Panc1 (cell line): ENCODE measurements at places on chromosomes 6 and 20. TPM values are rescaled to one million over a fixed set of nuclear protein-coding genes. Genes with fewer than 3 reads are reported as not detected.

GRCh38 chr6:454148-454991, 62.8 kb downstream of the IRF4 start:
- DNase-seq, result no peak

GRCh38 chr20:53748821-53749421, 155.3 kb upstream of the ZNF217 start:
- no peak for DNase-seq

Gene RAD21L1
- total RNA-seq, result 1.0 TPM

DNA sequence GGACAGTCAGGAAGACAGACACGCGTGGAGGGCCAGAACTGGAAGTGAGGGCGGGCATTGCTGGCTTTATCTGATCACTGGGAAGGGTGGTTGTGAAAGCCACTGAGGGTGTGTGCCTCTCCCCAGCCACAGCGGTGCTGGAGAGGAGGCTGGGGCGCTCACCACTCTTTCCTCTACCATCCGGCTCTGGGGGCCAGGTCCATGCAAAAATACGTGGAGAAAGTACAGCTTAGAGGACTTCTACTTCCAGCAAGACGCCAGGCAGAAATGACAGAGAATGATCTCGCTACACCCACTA, 148.8 kb upstream of the RPS6KA2 start:
- no peak for DNase-seq

GRCh38 chr20:52150440-52151258, 40.9 kb downstream of the ZFP64 start:
- DNase-seq, result peak; percentile 64

Gene NKX2-2
- total RNA-seq, result not detected

- no peak for DNase-seq
Observed at GRCh38 chr20:25341716-25342680, 48.6 kb downstream of the ABHD12 start.

GRCh38 chr6:136230219-136230853, 19.8 kb downstream of the MTFR2 start:
- DNase-seq, result no peak

- DNase-seq, result no peak
Observed at GRCh38 chr6:160426136-160426535, 78.0 kb downstream of the SLC22A3 start.

Gene PCSK2
- not detected for total RNA-seq

DNA sequence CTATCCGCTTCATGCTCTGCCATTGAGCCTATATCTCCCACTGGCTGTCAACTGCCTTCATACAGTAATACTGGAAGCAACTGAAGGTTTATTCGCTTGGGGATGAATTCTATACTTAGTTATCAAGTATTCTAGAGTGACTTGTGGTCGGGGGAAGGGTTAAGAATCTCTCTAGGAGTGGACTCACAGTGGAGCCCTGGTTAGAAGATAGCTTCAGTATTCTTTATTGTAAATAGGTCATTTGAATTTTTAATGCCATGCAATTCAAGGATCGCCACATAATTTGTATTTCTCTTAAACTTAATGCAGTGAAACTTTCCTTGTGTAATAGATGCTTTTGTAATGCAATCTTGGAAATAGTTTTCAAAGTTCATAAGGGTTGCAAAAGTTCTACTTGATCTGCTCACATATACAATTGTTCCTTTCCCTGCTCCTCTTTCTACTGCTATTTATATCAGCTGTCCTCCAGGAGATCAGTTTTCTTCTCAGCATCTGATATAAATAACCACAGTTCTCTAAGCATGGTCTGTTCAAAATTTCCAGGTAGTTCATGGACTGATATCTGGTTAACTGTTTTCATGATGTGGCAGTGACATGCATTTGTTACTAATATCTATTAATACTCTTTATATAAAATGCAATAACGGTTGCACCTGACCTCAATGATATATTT, 120.3 kb downstream of the KCNQ5 start:
- DNase-seq, result no peak

Gene ZC2HC1B
- not detected for total RNA-seq

DNA sequence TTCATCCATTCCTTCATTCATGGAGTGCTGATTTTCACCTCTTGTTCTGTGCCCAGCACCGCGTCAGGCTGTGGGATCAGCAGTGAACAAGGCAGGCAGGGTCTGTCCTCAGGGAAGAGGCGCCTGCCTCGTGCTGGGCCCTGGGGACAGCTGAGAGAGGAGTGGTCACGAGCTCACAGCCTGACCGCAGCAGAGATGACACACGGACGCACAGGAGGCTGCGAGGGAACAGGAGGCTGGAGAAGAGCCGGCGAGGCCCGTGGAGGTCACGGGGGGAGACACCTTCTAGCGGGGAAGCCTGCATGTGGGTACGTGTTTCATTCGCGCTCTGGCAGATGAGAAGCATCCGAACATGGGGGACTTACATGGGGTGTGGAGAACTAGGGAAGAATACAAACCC, 27.5 kb downstream of the PXDC1 start:
- no peak for DNase-seq

Gene ACSS1
- 32.2 TPM for total RNA-seq

- DNase-seq, result no peak
Observed at GRCh38 chr20:50555662-50556061, 45.5 kb downstream of the PTPN1 start.

- DNase-seq, result no peak
Observed at GRCh38 chr6:151698931-151699700, 108.4 kb upstream of the ESR1 start.

DNA sequence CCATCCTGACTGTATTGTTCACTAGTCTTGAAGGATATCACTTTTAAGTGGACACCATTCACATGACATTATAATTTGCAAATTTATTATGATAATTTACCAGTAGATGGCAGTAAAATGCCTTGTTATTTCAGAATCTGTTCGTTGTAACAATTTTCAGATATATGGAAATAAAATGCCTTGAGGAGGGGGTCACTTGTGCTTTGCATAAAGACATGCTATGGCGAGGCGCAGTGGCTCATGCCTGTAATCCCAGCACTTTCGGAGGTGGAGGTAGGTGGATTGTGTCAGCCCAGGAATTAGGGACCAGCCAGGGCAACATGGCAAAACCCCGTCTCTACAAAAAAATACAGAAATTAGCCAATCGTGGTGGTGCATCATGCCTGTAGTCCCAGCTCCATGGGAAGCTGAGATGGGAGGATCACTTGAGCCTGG, 9.0 kb upstream of the NCOA6 start:
- peak; percentile 22 for DNase-seq

Gene BPIFB1
- 0.10 TPM for total RNA-seq

Gene CDC40
- total RNA-seq, result 37.0 TPM

Gene SLC17A3
- total RNA-seq, result not detected

Gene SLC16A10
- 0.18 TPM for total RNA-seq

- DNase-seq, result no peak
Observed at GRCh38 chr6:10406556-10406955, 8.3 kb downstream of the TFAP2A start.

DNA sequence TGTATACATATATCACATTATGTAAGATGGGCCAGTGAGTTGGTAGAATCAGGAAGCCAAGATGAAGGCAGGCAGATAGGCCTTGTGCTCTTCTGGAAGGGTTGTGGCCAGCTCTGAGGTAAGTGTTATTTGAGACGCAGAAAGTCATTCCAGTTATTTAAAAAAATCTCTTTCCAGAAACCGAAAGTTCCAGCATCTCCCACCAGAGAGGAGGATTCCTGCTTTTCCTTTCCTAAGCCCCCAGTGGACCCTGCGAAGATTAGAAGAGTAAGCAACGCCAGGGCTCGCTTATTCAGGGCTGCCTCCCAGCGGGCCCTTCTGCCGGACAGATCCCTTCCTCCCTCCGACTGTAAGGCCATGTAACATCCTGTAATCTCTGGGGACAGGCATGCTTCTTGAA, 20.4 kb downstream of the ARMC2 start:
- no peak for DNase-seq

- DNase-seq, result no peak
Observed at GRCh38 chr20:7415427-7415826, 524.8 kb downstream of the HAO1 start.

Gene OR12D3
- total RNA-seq, result not detected

- no peak for DNase-seq
Observed at GRCh38 chr20:44454306-44454963, 21.2 kb upstream of the TTPAL start.

Gene PLA2G7
- total RNA-seq, result 0.41 TPM

GRCh38 chr6:169917153-169917552, 165.7 kb downstream of the ERMARD start:
- no peak for DNase-seq

DNA sequence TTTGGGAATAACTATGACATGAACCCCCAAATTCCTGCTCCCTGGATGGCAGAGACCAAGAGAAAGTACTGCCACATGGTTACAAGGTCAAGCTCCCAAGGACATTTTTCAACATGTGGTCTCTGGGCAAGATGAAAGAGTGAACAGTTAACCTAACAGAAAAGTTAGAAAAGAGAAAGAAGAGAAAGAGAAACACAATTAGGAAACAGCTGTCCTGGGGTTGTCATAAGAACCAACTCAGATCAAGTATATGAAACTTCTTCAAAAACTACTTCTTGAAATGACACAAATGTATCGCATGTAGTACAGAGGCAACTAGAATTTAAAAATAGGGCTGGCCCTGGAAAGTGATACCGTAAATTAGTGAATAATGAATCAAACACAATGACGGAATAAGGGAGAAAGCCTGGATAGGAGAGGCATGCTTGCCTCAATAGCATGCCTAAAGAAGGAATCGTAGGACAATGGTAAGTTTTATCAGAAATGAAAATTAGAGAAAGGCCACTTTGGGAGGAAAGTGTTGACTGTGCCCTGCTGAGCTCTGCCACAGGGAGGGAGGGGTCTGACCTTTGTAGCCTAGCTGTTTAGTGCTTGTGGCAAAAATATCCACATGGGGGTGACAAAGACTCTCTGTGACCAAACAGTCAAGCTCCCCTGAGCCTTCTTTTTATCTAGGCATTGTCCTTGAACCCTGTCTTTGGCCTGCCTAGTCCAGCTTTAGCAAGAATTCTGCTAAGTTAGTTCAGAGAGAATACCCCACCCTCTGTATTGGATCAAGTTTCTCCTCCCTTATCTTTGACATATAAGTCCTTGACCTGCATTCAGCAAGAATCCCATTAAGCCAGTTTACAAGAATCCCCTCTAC, 4.3 kb upstream of the DCBLD1 start:
- no peak for DNase-seq

DNA sequence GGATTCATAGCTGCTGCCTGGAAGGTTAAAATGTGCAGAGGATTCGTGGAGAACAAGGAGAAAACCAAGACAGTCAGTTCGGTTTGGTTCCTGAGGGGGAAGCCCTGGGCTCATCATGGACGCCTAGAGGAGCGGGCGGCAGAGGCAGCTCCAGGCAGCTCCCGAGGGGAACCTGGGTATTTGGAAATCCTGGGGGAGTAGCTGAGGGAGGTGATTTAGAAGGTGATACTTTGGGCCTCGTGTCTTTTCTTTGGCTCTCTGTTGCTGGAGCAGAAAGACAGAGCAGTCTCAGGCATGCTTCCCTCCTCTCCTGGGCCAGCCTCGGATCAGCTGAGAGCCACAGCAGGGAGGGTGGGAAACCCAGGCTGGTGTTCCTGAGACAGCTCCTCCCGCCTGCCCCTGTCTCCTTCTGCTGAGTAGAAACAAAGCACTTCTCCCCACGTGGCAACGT, 139.5 kb downstream of the DLL1 start:
- DNase-seq, result no peak

Gene CALHM5
- total RNA-seq, result not detected

- no peak for DNase-seq
Observed at GRCh38 chr6:38182426-38182825, 362.9 kb downstream of the ZFAND3 start.

Gene TAGAP
- 0.13 TPM for total RNA-seq

- no peak for DNase-seq
Observed at GRCh38 chr6:12537389-12537788, 179.2 kb upstream of the PHACTR1 start.

DNA sequence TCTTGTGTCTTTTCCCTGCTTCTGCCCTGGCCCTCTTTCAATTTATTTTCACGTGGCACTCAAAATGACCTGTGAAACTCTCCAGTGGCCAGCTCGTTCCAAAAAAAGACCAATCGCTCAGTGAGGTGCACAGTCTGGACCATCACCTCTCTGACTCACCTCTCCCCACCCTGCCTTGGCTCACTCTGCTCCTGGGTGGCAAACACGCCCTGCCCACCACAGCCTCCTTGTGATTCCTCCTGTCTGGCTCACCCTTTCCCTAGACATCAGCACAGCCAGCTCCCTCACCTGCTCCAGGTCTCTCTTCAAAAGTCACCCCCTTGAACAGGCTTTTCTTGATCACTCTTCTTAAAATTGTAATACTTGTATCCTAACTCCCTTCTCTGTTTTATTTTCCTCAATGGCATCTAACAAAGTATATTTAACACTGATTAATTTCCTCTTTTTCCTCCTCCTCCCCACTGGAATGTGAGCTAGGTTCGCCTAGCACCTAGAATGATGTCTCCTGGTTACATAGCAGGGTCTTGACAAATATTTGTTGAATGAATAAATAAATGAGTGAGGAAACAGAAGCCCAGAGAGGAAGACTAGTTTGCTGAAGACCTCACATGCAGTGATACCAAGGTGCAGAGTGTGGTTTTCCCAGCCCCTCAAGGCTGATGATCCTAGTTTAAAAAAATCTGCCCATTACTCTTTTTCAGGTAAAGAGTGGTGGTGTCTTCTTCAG, 109.0 kb downstream of the GJA10 start:
- DNase-seq, result no peak

GRCh38 chr20:46324379-46324778, 16.1 kb upstream of the CDH22 start:
- DNase-seq, result no peak

Gene LY6G6F
- not detected for total RNA-seq

Gene BFSP1
- total RNA-seq, result 6.9 TPM

GRCh38 chr6:22250486-22250885, 46.4 kb downstream of the PRL start:
- no peak for DNase-seq
